Effector CD4-positive, alpha-beta T cell (primary cell): ENCODE measurements at places on chromosomes 1 and 21.

DNA sequence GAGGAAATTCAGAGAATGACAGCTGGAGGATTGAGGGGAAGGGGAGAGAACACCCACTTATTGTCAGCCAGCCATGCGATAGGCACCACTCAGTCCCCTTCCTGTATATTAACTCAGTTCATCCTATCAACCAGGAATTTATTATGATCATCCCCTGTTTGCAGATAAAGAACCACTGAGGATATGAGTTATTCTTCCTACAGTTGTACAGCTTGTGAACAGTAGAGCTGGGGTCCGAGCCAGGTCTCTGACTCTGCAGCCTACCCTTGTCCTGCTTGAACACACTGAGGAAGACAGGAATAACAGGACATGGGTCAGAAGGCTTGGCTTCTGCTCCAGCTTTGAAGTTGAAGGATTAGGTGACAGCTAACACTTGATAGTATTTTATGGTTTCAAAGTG lies 42.0 kb upstream of the SCMH1 start:
- DNase-seq, result no peak

DNA sequence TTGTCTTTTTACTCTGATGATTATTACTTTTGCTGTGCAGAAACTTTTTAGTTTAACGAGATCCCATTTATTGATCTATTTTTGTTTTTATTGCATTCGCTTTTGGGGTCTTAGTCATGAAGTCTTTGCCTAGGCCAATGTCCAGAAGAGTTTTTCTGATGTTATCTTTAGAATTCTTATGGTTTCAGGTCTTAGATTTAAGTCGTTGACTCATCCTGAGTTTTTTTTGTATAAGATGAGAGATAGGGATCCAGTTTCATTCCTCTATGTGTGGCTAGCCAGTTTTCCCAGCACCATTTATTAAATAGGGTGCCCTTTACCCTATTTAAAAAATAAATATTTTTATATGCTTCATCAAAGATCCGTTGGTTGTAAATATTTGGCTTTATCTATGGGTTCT lies 13.2 kb downstream of the MAN1C1 start:
- no peak for DNase-seq

DNA sequence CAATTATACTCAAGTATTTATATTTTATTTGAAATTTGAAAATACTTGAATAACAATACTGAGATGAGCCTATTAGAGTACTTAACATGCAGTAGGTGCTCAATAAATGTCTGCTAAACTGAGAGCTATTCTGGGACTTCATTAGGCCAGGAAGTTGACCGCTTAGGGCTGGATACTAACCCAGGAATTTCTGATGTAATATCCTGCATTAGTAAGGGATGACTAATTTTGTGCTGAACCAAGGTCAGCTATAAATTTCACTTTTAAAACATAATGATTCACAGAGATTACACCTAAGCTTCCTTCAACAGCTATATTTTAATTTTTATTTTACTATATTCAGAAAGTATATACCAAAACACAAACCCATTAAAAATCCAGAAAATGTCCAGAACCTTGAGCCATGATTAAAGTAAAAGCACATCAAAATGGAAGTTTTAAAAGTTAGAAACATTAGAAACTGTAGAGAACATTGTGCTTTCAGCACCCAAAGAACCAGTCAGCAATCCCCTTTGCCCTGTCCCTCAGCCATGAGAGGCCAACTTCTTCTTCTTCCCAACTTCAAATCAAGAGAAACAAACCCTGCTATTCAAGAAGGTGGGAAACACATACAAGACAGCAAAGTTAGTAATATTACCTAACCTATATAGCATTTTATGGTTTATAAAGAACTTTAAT lies 35.4 kb downstream of the WNT2B start:
- DNase-seq, result no peak

GRCh38 chr1:151326619-151327222 lies 495 bp downstream of the PI4KB start:
- peak; percentile 37 for DNase-seq

DNA sequence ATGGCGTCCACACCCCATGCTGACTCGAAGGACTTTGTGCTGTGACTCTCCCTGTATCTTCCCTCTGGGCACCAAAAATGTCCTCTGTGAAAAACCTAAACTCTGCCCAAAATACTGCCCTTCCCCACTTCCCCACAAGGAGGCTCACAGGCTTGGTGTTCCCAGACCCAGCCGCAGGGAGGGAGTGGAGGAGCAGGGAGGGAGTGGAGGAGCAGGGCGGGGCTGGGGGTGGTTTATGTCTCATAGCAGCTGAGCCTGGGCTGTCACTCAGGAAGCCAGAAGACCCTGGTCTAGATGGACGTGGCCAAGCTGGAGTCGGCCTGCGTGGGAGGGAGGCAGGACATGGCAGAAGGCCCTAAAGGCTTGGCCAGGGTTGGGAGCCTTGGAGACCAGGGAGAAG lies 461.7 kb downstream of the PTPRU start:
- no peak for DNase-seq

DNA sequence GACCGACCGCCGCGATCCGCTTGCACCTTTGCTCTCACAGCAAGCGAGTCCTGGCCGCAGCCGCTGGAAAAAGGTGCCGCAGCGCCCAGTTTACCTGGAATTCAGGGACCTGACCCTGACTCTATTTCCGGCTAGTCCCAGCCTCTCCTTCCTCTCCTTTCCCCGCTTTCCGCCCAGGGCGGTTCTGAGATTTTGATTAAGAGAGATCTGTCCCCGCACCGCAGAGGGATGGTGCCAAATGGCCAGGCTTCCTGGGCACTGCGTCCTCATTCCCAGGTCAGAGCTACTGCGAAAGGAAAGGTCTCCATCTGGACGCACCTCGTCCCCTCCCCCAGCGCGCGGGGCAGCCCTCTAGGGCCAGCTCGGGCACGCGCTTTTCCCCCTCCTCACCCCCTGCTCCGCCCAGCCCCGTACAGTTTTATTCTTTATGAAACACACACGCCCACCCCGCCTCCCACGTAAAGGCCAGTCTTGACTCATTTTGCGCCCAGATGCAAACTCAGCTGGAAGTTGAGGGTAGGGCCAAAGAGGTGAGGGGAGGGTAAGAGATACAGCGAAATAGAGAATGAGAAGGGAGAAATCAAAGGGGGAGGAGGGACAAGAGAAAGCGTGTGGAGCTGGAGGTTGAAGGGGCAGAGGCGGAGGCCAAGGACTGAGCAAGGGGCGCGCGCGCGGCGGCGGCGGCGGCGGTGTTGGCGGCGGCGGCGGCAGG lies 411.8 kb upstream of the ESRRG start:
- no peak for DNase-seq

GRCh38 chr1:229017091-229017490 lies 253.8 kb upstream of the RAB4A start:
- DNase-seq, result no peak

DNA sequence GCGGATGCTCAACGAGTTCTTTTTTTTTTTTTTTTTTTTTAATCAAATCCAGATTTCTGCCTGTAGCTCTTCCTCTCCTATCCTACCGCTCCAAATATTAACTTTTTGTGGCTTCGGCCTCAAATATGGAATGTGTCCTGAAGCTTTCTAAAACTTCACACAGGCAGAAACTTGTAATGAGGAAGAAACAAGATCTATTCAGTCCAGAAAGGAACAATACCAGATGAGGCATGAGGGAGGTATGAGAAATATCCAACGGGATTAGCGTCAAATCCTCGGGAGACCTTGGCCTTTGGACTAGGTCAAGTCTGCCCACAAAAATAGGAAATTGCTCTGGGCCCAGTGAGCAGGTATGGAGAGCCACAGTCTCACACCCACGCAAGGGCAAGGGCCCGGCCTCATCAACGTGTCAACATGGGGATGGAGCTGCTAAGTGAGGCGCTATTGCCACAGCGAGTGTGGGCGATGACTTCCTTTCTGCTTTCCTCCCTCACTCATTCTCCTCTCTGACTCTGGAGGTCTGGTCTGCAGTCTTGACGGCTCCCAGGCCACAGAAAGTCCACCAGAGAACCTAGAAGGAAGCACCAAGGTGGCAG lies 66.6 kb downstream of the BCAR3 start:
- no peak for DNase-seq

DNA sequence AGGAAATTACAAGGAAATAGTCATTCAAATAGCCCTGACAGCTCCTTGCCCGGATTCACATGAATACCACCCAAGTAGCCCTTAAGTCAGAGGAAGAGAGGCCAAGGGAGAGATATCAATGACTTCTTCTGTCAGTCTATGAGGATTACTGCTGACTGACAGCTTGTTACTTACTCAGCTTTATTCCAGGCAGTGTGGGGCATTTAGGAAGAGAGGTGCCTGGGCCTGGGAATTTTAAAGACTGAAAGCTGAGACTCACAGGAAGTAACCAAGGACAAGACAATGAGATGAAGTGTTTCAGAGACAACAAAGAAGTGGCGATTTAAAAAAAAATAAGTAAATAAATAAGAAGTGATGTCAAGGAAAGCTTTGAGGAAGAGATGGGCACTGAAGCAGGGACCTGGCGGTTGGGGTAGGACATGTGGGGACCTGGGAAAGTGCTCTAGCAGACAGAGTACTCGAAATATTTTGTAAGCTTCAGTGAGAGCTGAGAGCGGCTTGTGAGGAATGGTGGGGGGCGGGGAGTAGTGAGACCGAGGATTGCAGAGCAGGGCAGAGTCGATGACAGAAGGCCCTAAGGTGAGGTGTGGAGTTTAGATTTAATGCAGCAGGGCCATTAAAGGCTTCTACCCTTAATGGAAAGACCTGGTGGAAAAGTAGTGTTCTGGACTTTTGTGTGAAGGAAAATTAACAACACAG lies 58.9 kb downstream of the ST3GAL3 start:
- no peak for DNase-seq

GRCh38 chr1:41381692-41382479 lies 20.7 kb downstream of the FOXO6 start:
- no peak for DNase-seq

GRCh38 chr1:38031513-38031866 lies 15.1 kb downstream of the POU3F1 start:
- DNase-seq, result no peak

DNA sequence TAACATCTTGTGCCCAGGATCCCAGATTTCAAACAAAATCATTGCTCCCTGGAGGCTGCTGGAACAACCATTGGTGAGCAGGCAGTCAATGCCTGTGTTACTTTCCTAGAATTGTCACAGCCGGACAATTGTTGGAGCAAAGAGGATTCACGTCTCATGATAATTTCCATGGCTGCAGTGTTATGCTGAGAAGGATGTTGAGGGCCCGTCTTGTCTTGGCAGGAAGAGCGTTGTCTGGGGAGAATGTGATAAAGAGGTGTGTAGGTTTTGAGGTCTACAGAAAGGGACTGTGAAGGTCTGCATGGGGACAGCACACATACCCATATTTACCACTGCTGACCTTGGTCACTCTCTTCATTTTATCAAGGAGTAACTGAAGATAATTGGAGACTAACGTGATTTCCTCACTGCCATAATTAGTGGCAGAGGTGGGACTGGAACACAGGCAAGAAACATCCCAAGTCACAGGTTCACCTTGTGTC lies 6.3 kb downstream of the MECR start:
- DNase-seq, result no peak

DNA sequence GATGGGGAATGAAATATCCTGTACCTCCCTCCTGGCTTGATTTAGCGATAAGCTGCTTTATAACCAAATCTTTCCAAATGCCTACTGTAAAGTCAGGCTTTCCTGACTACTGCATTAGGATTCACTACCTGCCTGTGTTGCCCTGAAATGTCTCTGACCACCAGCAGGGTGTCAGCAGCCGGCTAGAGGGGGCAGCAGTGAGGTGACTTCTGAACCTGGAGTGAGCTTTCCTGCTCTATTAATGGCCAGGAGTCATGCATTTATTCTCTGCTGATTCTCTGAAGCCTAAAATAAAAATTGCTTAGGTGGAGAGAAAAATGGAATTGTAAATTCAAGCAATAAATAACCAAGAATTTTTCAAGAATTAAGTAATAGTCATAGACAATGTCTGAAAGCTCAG lies 2.5 kb downstream of the BACE2 start:
- DNase-seq, result no peak

DNA sequence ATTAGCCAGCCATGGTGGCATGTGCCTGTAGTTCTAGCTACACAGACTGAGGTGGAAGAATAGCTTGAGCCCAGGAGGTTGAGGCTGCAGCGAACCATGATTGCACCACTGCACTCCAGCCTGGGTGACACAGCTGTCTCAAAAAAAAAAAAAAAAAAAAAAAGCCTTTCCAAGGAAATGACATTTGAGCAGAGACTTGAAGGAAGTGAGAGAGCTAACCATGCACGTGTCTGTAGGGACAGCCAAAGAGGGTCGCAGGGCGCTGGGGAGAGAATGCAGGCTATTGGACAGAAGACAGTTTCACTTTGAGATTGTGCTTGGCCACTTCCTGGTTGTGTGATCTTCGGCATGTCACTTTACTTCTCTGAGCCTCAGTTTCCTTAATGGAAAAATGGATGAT lies 6.8 kb downstream of the HCRTR1 start:
- no peak for DNase-seq

- no peak for DNase-seq
Observed at GRCh38 chr1:98493469-98493868, 168.1 kb upstream of the SNX7 start.

GRCh38 chr1:46221749-46222148 lies 18.6 kb downstream of the LURAP1 start:
- DNase-seq, result no peak

- DNase-seq, result no peak
Observed at GRCh38 chr1:228375578-228376261, 30.9 kb downstream of the TRIM11 start.

DNA sequence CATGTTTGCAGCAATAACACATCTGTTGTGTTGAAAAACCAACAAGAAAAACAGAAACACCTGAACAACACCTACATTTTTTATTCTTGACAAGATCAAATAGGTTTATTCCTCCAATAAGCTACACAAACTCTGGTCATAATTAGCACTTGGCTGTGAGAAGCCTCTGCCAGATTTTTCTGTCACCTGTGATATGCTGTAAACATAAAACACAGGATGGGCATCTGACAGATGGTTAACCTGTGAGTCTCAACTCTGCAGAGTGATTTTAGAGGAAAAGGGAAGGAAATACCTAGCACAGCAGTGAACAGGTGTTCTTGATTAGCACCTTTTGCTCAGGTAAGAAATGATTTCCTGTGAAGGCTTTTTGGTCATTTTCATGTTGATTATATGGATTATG lies 175.4 kb upstream of the COA6 start:
- no peak for DNase-seq

DNA sequence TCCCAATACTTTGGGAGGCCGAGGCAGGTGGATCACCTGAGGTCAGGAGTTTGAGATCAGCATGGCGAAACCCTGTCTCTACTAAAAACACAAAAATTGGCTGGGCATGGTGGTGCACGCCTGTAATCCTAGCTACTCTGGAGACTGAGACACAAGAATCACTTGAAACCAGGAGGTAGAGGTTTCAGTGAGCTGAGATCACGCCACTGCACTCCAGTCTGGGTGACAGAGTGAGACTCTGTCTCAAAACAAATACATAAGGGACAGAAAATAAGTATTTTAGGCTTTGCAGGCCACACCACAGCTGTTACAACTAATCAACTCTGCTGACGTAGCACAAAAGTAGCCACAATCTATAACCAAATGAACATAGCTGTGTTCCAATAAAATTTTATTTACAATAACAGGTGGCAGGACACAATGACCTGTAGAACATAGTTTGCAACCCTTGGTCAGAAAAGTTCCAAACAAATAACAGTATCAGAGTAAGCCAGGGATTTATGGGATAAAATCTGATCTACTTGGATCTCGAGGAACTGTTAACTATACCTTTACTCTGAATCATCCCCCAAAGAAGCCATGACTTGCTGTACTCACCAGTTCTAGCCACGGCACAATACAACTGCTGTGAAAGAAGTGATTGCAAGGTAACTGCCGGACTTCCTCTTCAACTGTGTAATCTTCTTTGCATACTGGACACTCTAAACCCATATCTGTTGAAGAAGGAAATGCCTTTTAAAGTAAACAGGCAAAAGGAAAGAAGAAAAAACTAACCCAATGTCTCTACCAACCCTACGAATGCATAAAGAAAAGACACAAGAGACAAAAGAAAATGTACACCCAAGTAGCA lies 28.3 kb downstream of the CD160 start:
- no peak for DNase-seq
